ENCODE measurements at places on chromosomes 1 and 21.

- no peak for DNase-seq
Measured at GRCh38 chr21:42461185-42461520, 34.9 kb downstream of the RSPH1 start.

GRCh38 chr1:235270625-235271024 lies 57.4 kb downstream of the ARID4B start:
- no peak for DNase-seq

DNA sequence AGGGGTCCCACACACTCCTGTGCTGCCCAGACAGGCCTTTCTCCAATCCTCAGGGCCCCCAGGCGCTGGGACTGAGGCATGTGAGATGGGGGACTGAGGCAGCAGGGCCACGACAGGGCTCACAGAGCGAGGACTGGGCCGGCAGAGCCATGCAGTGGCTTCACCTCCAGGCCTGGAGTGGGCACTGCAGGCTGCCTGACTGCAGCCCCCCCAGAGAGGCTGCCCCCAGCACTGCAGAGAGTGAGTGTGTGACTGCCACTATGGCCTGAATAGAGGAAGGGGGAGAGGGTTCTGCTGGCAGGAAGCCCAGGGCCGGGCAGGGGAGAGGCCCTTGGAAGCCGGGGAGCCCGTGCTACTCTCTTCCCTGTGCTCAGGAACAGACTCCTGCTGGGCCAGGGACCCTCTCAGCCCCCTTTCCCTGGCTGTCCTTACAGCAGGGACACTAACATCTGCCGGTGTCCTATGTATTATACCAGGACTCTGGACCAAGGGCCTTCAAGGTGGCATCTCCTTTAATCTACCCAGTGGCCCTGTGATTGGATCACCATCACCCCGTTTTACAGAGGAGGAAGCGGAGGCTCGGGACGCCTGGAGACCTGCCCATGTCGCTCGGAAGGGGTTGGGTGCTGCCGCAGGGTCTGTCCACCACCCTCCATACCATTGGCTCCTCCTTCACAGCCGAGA lies 20.2 kb upstream of the PLEKHG5 start:
- DNase-seq: no peak

- no peak for DNase-seq
Measured at GRCh38 chr1:219659005-219659600, 46.2 kb upstream of the ZC3H11B start.

- DNase-seq: no peak
Measured at GRCh38 chr1:226772446-226773139, 33.5 kb upstream of the ITPKB start.

GRCh38 chr1:92324784-92325183 lies 25.9 kb downstream of the RPAP2 start:
- no peak for DNase-seq

- DNase-seq: no peak
Measured at GRCh38 chr1:1230656-1231399, 973 bp downstream of the SDF4 start.

DNA sequence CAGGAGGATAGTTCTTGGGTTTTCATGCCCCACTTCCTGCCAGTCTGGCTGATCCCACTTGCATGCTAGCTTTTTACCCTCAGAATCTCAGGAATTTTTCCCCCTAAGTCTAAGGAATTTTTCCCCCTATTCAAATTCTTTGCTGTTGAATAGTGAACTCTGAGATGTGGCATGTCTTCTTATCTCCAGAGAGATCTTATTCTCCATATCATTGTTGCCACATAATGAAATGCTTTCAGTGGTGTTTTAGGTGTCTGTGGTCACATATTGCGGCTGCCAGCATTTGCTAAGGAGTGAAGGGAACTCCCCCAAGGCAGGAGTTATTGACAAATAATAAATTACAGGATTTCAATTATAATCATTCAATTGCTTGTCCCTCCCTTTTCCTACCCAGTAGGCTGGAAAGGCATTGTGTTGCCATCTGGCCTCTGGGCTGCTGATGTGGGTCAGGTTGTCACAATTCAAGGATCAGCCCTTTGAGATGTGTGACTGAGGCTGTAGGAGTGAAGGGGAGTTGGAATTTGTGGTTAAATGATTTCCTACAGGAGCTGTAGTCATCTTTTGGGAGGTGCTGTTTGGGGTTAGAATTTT lies 3.9 kb upstream of the FLG start:
- peak; percentile 5 for DNase-seq

DNA sequence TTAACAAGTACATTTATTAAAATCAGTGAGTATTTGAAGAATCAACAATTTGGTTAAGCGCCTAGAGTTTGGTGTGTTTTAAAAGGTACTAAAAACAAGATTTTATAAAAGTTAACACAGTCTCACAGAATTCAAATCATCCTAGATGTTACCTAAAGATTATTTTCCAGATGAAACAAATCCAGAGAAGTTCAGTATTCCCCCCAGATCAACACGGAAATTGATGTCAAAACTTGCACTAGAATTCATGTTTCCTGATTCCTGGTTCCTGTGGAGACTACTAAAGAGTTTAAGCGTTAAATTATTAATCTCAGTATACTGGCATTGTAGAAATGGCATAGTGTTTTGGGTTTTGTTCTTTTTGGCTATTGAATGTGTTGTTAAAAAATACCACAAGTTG lies 1.4 kb downstream of the PTBP2 start:
- no peak for DNase-seq

DNA sequence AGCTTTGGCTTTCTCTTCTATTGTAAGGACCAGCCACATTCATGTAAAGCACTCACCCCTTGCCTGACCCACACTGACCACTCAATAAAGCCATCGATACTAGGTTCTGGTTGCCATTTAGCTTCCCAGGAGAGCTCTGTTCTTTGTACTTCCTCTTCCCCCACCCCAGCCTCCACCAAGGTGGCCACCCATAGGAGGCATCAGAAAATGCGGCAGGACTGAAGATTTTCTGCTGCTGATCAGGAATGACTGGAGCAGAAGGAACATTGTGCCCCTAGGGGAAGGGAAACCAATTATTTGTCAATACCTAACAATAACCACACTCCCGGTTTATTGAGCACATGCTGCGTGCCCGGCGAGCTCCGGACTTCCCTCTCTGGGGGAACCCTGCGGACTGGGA lies 5.2 kb upstream of the SMIM12 start:
- DNase-seq: no peak

- DNase-seq: no peak
Measured at GRCh38 chr1:1216770-1217620, 3.0 kb upstream of the TNFRSF4 start.

DNA sequence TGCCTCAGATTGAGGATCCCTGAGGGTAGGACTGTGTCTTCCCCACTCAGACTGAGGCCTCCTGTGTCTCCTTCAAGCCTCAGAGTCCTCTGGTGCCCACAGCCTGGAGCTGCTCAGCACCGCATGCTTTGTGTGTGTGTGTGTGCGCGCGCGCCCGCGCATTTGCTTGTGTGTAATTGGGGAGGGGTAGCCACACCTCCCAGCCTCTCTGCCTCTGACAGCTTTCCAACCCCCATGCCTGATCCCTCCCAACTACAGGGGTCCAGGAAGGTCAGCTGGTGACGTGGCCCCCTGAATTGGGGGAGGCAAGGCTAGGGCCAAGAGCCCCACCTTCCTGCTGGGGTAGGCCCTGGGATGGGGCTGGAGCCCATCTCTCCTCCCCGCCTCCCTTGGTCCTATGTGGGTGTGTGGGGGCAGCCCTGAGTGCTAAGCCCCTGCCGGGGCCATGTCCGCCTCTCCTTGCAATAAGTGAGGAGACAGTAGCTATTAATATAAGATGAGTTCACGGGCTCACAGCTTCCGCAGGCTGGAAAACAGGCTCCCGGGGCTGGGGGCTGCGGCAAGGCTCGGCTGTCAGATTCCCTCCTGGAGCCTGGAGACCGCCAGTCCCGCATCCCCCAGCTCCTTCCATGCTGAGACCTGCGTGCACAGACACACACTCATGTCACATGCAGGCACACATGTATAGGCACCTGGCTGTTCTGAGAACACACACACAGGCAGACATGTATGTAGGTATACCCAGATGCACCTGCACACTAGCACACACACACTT lies 7.0 kb downstream of the GPR3 start:
- DNase-seq: no peak

DNA sequence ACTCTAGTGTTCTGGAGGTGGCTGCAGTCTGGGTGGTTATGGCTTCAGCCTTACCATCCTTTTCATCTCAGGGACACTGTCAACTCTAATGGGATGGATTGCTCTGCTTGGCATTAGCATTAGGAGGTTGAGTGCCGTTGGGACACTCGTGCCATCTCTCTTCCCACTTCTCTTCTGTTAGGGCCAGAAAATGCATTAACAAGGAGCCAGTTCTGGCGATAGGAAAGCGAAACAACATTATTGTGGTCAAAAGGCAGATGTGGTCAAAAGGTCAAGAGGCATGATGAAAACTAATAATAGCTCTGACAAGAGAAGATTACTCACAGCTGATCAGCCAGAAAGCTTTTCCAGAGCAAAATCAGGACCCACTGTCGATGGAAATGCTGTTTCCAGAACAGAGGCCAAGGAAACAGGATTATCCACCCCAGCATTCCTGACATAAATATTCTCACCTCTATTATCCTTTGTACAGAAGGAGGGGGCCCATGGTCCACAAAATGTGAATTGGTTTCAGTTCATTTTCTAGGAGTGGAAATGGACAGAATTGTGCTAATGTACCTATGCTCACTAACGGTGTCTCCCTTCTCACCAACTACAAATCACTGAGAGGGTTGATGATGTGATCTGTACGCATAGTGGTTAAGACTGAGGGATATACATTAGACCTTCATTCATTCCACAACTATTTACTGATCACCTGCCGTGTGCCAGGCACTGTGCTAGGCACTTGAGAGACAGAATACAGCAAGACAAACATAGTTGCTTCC lies 72.0 kb downstream of the ST6GALNAC5 start:
- DNase-seq: no peak

- DNase-seq: no peak
Measured at GRCh38 chr1:155932487-155932886, 1.7 kb downstream of the KHDC4 start.

- no peak for DNase-seq
Measured at GRCh38 chr21:34910396-34910795, 138.7 kb downstream of the RUNX1 start.

- DNase-seq: no peak
Measured at GRCh38 chr1:174743654-174744561, 255.8 kb upstream of the CACYBP start.

GRCh38 chr1:116485976-116486375 lies 84.8 kb downstream of the CD58 start:
- no peak for DNase-seq

DNA sequence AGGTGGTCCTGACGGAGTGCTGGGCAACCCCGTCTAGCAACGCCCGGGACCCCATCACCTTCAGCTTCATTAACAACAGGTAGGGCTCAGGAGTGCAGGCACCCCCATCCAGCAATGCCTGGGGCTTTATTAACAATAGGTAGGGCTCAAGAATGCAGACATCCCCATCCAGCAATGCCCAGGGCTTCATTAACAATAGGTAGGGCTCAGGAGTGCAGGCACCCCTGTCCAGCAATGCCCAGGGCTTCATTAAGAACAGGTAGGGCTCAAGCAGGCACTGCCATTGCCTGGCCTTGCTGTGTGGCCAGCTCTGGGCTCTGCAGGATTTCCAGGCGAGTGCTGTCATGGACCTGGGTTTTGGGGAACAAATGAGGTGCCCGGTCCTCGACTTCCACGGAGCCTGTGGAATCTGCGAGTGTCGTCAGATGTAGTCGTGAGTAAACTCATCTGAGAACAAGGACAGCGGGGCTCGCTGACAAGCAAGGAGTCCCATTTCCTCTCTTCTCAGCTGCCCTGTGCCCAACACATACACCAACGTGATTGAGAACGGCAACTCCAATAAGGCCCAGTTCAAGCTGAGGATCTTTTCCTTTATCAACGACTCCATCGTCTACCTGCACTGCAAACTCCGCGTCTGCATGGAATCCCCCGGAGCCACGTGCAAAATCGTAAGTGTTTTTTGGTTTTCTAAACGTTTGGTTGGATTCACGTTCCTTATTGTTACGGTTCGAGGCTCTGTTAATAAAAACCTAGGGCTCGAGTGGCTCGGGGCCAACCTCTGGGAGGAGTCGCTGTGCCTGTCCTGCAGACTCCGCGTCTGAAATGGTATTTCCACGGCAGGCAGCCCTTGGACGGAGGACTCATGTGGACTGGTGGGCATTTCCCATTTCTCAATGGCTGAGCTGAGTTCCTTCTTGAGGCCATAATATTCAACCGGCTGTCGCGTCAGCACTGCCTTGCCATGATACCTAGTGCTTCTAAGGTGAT lies 56.3 kb downstream of the UMODL1 start:
- DNase-seq: no peak

Measured in fibroblast of skin of left biceps (primary cell).